ENCODE measurements at places on chromosomes 6 and 20. TPM values are rescaled to one million over a fixed set of nuclear protein-coding genes. Genes with fewer than 3 reads are reported as not detected.

DNA sequence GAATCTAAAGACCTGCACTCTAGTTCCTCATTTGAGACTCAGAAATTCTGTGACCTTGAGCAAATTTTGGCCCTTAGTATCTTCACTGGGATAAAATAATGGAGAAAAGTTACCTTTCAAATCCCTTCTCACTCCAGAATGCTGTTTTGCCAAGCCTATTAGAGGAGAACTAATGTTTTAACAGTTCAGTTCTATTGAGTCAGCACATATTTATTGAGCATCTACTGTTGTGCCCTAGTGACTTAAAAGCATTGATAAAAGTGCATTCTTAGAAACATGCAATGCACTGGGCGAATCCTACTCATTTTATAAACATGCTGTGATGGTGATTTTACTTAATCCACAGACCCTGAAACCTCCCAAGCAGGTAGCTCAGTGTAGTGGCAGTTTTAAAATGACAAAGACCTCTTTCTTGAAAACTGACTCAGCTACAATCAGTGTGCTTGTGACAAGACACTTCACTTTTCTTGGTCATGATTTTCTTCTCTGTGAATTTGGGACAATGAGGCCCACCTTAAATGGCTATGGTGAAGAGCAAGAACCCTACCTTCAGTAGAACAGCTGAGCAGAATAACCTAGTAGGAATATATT lies 312.0 kb downstream of the ALDH8A1 start:
- no peak for DNase-seq

GRCh38 chr20:48329676-48330664 lies 497.8 kb downstream of the PREX1 start:
- DNase-seq: peak; percentile 80

DNA sequence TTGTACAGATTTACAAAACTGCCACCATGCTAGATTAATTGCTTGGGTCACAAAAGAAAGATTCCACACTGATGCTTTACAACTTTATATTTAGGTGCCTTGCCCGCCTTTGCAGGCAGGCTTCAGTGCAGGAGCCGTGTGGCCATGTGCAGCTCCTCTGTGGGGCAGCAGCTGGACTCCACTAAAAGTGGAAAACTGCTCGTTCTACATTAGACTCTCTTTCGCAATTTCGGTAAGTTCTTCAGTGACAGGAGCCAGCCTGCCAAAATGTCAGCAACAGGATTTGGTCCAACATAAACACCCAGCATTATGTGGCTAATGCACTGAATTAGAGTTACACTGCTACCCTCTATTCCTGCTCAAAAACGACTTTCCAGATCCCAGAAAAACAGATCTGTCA lies 174.4 kb upstream of the KCNK16 start:
- DNase-seq: no peak

GRCh38 chr6:167848783-167849182 lies 22.1 kb downstream of the AFDN start:
- DNase-seq: no peak

DNA sequence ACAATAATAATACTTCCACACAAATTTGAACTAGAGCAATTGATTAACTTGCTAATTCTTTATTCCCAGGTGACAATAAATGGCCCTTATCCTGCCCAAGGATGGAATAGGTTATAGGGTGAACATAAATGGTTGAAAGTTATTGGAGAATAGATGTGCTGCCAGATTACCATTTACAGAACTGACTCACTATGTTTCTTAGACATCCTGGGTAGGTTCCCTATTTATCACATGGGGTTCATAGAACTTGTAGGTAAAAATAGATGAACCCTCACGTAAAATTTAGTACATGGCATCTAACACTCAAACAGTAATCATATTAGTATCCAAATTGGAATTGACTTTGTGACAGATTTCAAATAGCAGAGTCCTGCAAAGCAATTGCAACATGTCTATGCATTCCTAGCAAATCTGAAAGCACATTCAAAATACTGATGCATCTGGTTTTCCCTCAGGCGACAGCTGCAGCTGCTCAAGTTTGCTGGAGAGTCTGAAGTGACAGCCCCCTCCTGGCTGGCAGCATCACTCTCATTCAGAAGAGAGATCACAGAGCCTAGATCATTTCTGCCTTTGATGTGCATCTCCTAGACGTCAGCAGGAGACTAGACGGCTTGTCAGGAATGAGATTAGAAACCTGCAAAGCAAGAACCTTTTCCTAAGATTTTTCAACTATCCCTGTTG lies 80.2 kb upstream of the RNF217 start:
- DNase-seq: peak; percentile 24

- DNase-seq: no peak
Observed at GRCh38 chr20:47309806-47310426, 46.6 kb downstream of the ZMYND8 start.

- no peak for DNase-seq
Observed at GRCh38 chr6:170111141-170111664, 179.7 kb downstream of the DLL1 start.

DNA sequence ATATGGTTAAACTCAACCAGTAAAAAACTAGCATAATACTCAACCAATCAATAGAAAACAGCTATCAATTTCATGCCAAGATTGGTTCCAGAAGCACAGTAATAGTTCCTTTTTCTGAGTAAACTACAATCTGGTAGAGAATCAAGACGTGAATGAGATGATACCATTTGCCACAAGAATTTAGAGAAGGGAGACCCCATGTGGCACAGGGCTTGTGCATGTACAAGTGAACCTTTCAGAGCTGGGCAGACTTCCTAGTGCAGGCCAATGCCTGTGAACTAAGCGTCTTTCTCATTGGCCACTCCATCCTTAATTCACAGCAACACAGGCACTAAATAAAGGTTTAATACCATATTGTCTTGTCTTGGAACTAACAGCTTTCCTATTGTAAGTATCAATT lies 213.5 kb downstream of the RFPL4B start:
- peak; percentile 6 for DNase-seq

DNA sequence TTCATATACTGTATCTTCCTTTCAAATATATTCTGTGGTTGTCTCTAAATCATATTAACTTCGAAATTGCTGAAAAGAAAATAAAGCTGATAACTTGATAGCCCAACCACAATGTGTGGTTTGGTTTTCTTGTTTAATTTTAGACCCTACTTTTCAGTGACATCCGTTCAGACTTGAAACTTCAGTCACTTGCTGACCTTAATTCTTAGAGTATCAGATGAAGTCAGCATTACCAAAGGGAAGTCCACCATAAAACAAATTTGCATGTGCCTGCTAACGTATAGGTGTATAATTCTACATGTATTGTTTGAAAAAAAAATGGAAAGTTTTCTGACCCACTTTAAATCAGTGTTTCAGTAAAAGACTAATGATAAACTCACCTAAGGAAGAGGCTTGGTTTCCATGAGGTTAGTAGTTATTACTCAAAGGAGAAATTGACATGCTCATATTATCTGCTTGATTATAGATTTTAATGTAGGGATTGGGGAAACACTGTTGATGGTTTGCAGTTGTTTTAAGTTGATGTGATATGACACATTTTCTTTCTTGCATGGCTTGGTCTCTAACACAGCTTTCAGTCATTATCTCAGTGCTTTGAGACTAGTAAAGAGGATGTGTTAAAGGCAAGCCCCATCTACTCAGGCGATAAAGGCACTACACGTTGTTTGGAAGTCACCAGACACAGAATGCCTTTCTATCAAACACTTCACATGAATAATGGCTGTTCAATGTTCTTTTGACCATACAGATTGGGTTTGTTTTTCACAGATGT lies 5.2 kb upstream of the IL17A start:
- DNase-seq: no peak

- DNase-seq: no peak
Observed at GRCh38 chr20:43909720-43910119, 4.9 kb upstream of the TOX2 start.

DNA sequence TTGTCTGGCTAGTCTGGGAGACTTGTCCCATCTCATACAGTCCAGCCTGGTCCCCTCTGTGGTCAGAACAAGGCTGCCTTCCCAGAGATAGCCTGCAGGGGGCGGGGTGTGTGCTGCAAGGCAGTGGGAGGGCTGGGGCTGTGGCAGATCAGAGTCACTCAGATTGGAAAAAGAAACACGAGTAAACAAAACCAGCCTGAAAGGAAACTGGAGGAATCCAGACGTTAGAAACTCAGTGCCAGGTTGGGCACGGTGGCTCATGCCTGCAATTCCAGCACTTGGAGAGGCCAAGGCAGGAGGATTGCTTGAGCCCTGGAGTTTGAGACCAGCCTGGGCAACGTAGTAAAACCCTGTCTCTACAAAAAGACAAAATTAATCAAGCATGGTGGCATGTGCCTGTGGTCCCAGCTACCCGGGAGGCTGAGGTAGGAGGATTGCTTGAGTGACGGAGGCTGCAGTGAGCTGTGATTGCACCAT lies 20.2 kb downstream of the LEMD2 start:
- DNase-seq: peak; percentile 86

DNA sequence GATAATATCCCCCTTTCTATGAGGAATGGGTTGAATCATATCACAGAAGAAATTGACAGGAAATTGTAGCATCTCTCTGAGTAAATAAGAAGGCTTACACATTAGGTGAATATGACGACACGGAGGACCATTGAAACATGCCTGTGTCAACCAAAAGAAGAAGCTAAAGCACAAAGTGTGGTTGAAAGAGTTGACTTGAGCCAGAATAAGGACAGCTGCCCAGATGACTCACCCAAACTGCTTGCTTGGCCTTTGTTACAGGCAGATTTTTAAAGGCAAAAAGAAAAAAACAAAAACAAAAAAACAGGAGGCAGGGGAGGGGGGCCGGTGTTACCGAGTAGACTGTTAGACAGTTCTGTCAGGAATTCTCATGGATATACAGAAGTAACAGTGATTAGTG lies 129.8 kb upstream of the EDN1 start:
- no peak for DNase-seq

GRCh38 chr6:36656441-36656840 lies 22.1 kb upstream of the CDKN1A start:
- DNase-seq: no peak

DNA sequence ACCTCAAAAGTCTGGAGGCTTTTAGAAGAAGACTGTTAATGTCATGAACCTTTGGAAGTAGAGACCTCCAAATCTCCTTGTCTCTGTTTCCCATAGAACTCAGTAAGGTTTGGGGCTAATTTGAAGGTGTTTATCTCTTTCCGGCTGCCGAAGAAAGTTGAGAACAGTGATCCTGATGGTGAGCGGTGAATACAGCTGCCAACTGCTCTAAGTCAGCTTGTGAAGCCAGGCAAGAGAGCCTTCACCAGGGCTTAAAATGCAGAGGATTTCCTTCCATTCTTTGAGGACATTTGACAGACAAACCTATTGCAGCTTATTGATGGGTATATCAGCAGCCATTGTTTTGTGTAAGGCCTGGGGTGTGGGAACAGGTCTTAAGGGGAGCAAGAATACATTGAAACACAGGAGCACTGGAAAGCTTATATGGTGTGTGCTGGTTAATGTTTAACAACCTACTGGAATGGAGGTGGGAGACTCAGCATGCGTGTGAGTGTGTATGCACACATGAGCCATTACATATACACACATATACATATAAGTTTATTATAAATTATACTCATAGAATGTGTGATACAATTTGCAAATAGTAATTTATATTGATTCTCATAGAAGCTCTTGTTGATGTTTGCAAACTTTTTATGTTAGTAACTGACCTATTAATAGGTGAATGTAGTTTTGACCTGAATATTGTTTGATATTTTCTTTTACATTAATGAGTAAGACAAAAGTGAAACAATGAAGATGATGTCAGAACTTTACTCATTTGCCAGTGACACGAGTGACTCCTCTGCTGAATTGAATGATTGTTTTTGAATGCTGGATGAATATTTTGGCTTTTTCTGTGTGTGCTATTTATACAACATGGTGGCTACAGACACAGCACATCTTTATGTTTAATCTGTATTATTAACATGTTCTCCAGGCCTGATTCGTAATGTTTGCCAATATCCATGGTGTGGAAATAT lies 18.1 kb downstream of the PLEKHG1 start:
- DNase-seq: no peak

DNA sequence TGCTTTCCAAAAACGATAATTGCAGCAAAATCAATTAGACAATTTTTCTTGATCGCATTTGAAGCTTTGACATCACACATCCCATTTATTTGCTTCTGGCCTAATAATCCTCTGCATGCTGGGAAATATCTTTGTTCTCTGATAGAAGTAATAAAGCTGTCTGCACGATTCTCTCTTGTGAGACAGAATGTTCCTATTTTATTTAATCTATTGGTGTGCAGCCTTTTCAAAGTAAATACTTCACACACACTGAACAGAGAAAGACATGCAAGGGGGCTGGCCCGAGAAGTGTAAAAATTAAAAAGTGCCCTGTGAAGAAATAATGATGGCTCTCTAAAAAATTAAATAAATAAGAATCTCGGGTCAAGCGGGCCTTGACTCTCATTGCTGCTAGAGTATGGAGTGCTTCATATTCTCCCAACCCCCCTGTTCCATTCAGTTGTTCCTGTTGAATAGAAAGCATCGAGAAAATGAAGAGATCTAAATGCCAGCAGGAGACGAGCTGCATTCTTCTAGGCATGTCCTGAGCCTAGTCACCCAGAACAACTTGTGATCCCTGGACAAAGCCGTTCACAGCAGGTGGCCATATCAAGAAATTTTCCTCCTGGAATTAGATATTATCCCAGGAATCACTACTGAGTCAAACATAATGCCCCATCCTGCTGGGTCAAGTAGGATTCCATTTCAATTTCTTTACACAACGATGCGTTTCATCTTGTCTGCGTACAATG lies 625.9 kb upstream of the EPHA7 start:
- DNase-seq: no peak

DNA sequence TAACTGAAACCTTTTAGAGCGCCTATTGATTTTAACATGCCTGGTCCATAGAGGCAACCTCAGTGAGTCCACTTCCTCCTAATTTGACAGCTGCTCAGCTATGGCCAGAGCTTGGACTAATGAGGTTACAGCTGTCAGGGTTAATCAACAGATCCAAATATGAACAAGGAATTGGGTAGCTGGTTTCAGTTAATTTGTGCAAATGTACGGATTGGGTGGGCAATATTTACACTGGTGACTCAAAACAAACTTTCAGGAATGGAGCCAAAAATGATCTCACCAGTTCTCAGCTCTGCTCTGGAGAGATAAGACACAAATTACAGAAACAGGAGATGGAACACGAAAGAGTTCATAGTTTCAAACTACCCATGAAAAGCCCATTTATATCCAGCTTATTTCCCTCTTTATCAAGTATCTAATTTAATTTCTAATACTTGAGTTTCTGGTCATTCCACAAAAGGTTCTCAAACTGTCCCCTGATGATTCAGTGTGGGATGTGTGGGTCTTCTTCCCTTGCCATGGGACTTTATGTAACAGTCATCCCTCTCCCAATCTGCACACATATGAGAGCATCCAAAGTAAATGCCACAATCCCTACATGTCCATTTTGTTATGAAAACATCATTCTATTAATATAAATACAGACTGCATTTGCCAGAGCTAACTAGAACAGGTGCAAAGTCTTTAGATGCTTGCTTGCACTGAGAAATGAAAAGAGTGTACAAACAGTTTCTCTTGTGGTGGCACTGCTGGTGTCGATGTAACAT lies 149.9 kb downstream of the RPS12 start:
- DNase-seq: peak; percentile 86

PAX1 gene
- total RNA-seq: not detected

MCHR2 gene
- not detected for total RNA-seq

GMDS gene
- 21.0 TPM for total RNA-seq
